ENCODE measurements at places on chromosomes 3 and 15.

- DNase-seq = no peak
Observed at GRCh38 chr3:138985932-138986331, 20.1 kb downstream of the PRR23A start.

- no peak for DNase-seq
Observed at GRCh38 chr3:112930771-112931170, 44.1 kb downstream of the CD200R1 start.

DNA sequence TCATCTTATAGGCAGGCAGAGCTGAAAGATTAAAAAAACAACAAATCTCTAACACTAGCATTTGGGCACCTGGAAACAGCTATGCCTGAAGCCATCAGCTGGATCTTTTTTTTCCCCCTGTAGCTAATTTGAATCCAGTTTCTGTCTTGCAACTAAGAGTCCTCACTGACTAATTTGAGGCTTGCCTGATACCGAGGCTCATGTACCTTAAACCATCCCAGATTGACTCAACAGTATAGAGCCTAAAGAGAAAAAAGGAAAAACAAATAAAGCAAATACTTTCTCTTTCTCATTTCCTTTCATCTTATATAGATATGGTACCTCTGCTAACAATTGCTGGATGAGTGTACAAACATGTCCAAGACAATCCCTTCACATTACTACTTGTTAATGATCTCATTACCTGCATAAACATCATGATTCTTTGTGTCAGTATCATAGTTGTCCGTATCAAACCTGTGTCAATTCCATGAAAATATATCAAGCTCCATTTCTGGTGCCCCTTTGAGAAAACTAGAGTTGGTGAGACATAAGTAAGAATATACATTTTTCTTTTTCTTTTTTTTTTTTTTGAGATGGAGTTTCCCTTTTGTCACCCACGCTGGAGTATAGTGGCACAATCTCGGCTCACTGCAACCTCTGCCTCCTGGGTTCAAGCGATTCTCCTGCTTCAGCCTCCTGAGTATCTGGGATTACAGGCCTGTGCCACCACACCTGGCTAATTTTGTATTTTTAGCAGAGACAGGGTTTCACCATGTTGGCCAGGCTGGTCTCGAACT is 43.1 kb downstream of the BHLHE40 start:
- no peak for DNase-seq

- no peak for DNase-seq
Observed at GRCh38 chr3:48429960-48430707, at the start of gene PLXNB1. PLXNB1 (minus strand) TSS chr3:48430086; CDS start chr3:48424611, 5,475 bp downstream.

- no peak for DNase-seq
Observed at GRCh38 chr3:12483410-12483809, 870 bp upstream of the TSEN2 start.
